ENCODE measurements at places on chromosomes 3 and 15. TPM values are rescaled to one million over a fixed set of nuclear protein-coding genes. Genes with fewer than 3 reads are reported as not detected.

BMF gene
- 9.3 TPM for total RNA-seq

ANKUB1 gene
- not detected for total RNA-seq

CCR9 gene
- not detected for total RNA-seq

WWTR1 gene
- total RNA-seq: 98.2 TPM

SEMA6D gene
- 3.0 TPM for total RNA-seq

DNA sequence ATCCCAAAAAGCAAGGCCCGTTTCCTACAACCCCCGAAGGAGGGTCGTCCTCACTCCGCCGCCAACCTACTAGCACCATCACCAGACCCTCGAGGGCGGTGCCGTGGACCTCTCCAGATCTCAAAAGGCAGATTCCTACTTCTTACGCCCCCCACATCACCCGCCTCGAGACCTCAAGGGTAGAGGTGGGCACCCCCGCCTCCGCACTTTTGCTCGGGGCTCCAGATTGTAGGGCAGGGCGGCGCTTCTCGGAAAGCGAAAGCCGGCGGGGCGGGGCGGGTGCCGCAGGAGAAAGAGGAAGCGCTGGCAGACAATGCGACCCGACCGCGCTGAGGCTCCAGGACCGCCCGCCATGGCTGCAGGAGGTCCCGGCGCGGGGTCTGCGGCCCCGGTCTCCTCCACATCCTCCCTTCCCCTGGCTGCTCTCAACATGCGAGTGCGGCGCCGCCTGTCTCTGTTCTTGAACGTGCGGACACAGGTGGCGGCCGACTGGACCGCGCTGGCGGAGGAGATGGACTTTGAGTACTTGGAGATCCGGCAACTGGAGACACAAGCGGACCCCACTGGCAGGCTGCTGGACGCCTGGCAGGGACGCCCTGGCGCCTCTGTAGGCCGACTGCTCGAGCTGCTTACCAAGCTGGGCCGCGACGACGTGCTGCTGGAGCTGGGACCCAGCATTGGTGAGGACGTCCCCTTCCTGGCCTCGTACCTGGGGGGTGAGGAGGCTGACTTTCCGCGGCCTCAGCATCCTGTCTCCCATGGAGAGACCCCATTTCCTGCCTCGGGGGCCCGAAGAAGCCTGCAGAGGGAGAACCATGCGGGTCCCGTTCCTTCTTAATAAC lies at the start of gene MYD88:
MYD88 (plus strand) TSS at position 313 of the 842 bp plus-strand sequence; CDS start at position 353, 40 bp downstream.
- DNase-seq: peak; percentile 62
- H3K27ac ChIP-seq: peak within 1 kb of the TSS; percentile 91
- H3K4me3 ChIP-seq: peak within 1 kb of the TSS; percentile 97
- no peaks in the 10 kb centered on the region for H3K36me3 ChIP-seq
- no peaks in the 10 kb centered on the region for H3K27me3 ChIP-seq
- peaks cover 6% of the 10 kb centered on the region for H3K4me1 ChIP-seq

GPR149 gene
- not detected for total RNA-seq

RFX7 gene
- 14.8 TPM for total RNA-seq

DNA sequence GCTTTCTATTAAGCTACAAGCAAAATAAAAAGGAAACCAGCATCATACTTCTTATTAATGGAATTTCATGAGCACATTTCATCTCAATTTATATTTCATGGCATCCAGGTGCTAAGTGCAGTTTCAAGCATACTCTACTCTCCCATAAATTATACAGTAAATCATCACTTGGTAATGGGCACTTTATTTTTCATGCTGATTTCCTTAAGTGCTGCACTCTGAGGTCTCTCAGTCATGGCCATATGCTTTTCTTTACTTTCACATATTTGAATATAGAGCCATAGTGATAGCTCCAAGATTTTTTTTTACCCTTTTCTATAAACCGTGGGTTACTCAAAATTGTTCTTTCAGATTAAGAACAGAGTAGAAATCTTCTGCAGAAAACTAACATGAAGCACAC lies 1505.7 kb upstream of the CADM2 start:
- no peaks in the 10 kb centered on the region for H3K36me3 ChIP-seq
- no peaks in the 10 kb centered on the region for H3K27me3 ChIP-seq
- no peak overlapping the region for H3K4me3 ChIP-seq
- H3K4me1 ChIP-seq: no peaks in the 10 kb centered on the region
- no peak for DNase-seq
- H3K27ac ChIP-seq: no peak overlapping the region

GRCh38 chr3:127328421-127328820 lies 40.6 kb upstream of the PRR20G start:
- no peaks in the 10 kb centered on the region for H3K27me3 ChIP-seq
- DNase-seq: no peak
- H3K4me3 ChIP-seq: no peak overlapping the region
- H3K36me3 ChIP-seq: no peaks in the 10 kb centered on the region

DNA sequence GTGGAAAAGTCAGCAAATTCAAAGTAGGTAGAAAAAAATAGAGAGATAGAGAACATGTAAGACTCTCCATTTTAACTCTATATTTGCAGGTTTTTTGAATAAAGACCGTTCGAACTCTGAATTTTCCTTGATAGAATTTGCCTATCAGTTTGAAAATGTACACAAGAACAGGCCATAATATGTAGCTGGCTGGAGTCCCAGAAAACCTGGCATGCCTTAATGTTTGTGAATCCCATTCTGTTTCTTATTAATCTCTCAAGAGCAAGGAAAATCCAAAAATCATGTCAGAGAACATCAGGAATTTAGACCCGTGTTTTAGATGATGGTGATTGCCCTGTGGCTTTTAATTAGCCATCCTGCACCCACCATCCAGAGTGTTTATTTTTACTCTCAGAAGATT lies 7.2 kb upstream of the CFAP161 start:
- H3K36me3 ChIP-seq: no peaks in the 10 kb centered on the region
- no peaks in the 10 kb centered on the region for H3K27me3 ChIP-seq
- DNase-seq: no peak
- H3K4me3 ChIP-seq: no peak overlapping the region
- no peak overlapping the region for H3K27ac ChIP-seq

DNA sequence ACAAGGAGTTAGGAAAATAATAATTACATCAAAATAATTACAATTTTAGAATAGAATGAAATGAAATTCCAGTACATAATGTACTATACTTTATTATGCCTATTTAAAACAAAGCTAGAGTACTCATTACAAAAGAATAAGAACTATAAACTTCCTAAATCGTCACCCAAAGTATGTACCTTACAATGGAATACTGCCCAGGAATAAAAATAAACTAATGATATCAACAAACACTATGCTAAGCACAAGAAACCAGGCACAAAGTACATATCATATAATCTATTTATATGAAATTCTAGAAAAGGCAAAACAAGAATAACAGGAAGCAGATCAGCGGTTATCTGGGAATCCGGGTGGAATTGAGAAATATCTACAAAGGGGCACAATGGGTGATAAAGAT lies 84.7 kb downstream of the MYO9A start:
- H3K4me1 ChIP-seq: no peaks in the 10 kb centered on the region
- no peaks in the 10 kb centered on the region for H3K36me3 ChIP-seq
- no peak overlapping the region for H3K27ac ChIP-seq
- no peak for DNase-seq
- no peak overlapping the region for H3K4me3 ChIP-seq

- H3K27ac ChIP-seq: no peak overlapping the region
- no peaks in the 10 kb centered on the region for H3K27me3 ChIP-seq
- H3K4me3 ChIP-seq: no peak overlapping the region
- H3K36me3 ChIP-seq: peaks cover 4% of the 10 kb centered on the region
- no peak for DNase-seq
These were observed 33.8 kb downstream of the NBEAL2 start for GRCh38 chr3:47013231-47013630.

- no peak overlapping the region for H3K27ac ChIP-seq
- peaks cover 4% of the 10 kb centered on the region for H3K4me1 ChIP-seq
- H3K36me3 ChIP-seq: no peaks in the 10 kb centered on the region
- no peak for DNase-seq
- no peaks in the 10 kb centered on the region for H3K27me3 ChIP-seq
- no peak overlapping the region for H3K4me3 ChIP-seq
These were observed 172.4 kb upstream of the CGNL1 start for GRCh38 chr15:57203906-57204305.

TRH gene
- not detected for total RNA-seq

DNA sequence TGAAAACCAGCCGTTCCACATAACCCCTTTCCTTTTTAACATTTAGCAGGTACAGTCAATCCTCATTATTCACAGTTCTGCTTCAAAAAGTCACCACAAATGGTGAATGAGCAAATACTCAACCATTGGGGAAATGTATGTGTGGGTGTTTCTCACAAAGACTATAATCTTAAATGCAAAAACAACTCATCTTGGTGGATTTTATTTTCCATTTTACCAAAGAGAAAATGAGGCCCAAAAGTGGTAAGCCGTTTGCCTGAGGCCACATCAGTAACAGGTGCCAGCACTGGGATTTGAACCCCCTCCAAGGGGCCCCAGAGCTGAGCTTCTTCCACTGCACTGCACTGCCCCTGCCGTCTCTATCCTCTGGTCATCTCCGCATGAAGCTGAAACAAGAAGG lies 208.8 kb downstream of the OSBPL10 start:
- no peak for DNase-seq
- no peaks in the 10 kb centered on the region for H3K27me3 ChIP-seq
- no peaks in the 10 kb centered on the region for H3K4me1 ChIP-seq
- H3K27ac ChIP-seq: no peak overlapping the region
- H3K36me3 ChIP-seq: no peaks in the 10 kb centered on the region
- no peak overlapping the region for H3K4me3 ChIP-seq

DNA sequence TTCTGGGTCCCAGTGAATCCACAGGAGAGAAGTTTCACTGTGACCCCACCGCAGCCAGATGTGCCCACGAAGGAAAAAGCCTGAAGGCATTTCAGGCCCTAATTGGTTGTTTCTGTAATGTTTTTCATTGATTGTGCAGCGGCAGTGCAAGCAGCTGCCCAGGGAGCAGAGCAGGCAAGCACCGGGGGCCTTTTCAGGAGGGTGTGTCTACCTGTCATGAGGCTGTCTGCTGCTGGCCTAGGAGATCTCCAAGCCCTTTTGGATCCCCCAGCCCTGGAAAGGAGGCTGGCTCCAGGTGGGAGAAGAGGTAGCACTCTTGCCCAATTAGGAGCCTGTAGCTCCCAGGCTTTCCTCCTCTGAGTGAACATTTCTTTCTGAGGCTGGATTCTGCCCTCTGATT lies 108.8 kb downstream of the EPHB1 start:
- H3K27ac ChIP-seq: no peak overlapping the region
- H3K27me3 ChIP-seq: no peaks in the 10 kb centered on the region
- no peaks in the 10 kb centered on the region for H3K4me1 ChIP-seq
- H3K36me3 ChIP-seq: no peaks in the 10 kb centered on the region

DNA sequence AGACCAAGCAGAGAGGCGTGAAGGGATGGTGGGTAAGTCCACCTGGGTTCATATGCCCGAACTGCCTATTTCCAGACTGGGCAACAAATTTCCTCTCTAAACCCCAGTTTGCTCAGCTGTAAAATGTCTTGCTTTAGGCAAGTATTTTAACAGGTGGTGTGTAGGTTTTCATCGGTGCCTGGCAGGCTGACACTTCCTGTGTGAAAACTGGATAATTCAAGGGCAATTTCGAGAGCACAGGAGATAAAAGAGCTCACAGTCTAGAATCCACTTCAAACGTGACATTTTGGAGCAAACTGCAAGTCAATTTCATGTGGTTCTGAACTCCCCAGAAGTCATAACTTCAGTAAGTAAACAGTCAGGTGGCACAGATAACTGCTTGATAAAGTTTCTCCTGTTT lies 112.2 kb downstream of the OXNAD1 start:
- H3K27ac ChIP-seq: no peak overlapping the region
- H3K27me3 ChIP-seq: no peaks in the 10 kb centered on the region
- H3K4me1 ChIP-seq: no peaks in the 10 kb centered on the region
- no peak for DNase-seq

GLDN gene
- 7.3 TPM for total RNA-seq

CLDN1 gene
- 0.80 TPM for total RNA-seq

DNA sequence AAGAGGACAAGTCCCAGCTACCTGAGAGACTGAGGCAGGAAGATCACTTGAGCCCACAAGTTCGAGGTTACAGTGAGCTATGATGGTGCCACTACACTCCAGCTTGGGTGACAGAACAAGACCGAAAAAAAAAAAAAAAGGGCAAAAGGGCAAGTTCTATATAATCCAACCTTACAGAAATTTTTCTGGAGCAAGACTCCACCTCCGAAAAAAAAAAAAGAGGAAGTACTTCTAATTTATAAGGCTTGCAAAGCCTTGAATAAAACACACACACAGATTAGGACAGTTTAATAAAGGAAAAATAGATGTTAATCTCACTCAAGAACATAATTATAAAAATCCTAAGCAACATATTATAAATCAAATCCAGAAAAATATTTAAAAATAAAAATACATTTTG lies 14.4 kb upstream of the XYLB start:
- H3K4me3 ChIP-seq: no peak overlapping the region

All from breast epithelium (tissue), 4 donors.